ENCODE measurements at places on chromosomes 11 and 22.

DNA sequence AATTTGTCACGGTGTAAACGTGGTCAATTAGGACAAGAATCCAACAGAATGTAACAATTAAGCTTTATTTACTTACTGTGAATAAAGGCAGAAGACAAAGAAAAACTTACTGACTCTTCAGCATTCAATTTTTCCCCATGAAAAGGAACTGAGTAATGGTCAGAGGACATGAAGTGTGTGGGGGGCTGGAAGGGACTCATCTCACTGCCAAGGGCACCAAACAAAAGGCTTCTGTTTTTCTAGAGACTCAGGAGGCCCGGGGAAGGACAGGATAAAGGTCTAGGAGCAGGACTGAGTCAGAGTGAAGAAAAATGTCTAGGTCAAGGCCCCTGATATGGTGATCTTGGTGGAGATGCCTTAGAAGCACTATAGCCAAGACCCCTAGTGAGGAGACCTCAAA lies 564.2 kb upstream of the ANO5 start:
- no peak for DNase-seq

DNA sequence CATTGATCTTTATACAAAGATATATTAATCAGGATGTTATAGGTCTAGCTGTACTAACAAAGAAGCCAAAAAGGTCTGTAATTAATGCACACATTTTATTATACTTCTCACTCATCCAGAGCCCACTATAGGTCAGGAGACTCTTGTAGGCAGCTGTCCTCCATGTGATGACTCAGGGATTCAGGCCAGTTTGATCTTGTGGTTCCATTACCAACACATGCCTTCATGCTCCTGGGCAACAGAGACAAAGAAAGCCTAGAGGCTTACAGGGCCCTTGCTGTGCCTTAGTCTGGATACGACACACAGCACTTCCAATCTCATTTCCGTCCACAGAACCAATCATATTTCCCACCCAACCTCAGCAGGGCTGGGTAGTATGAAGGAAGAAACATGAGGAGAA lies 150.3 kb upstream of the NCAM1 start:
- DNase-seq: no peak

GRCh38 chr11:75024068-75024449 lies 35.3 kb downstream of the NEU3 start:
- DNase-seq: no peak

GRCh38 chr22:39475902-39476301 lies 19.1 kb downstream of the MGAT3 start:
- no peak for DNase-seq

- DNase-seq: peak; percentile 44
Observed at GRCh38 chr22:40289991-40290459, 56.3 kb upstream of the ADSL start.

- no peak for DNase-seq
Observed at GRCh38 chr11:127675581-127675980, 675.0 kb upstream of the KIRREL3 start.

DNA sequence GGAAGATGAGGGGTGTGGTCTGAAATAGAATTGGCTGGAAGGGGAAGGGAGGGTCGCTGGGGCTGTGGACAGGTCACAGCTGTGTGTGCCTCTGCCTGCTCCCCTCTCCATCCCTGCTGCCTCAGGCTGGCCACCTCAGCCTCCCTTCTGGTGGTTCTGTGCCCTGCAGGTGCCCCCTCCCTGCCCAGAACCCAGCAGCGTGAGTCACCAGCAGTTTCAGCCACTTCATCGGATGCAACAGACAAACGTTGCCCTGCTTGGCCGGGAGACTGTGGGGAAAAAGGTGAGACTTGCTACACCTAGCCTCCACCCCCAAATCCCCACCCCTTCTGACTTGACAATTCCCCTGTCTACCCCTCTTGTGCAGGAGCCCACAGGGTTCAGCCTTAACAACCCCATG lies 21.8 kb upstream of the LRRC10B start:
- no peak for DNase-seq

DNA sequence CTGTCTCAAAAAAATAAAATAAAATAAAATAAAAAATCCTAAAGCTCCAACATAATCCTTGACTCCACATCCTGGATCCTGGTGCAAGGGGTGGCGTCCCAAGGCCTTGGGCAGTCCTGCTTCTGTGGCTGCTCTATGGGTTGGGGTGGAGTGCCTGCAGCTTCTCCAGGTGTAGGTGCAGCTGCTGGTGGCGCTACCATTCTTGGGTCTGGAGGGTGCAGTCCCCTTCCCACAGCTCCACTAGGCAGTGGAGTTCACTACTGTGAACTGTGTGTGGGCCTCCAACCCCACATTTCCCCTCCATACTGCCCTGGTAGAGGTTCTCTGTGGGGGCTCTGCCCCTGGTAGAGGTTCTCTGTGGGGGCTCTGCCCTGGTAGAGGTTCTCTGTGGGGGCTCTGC lies 6.9 kb upstream of the TBC1D22A start:
- no peak for DNase-seq

DNA sequence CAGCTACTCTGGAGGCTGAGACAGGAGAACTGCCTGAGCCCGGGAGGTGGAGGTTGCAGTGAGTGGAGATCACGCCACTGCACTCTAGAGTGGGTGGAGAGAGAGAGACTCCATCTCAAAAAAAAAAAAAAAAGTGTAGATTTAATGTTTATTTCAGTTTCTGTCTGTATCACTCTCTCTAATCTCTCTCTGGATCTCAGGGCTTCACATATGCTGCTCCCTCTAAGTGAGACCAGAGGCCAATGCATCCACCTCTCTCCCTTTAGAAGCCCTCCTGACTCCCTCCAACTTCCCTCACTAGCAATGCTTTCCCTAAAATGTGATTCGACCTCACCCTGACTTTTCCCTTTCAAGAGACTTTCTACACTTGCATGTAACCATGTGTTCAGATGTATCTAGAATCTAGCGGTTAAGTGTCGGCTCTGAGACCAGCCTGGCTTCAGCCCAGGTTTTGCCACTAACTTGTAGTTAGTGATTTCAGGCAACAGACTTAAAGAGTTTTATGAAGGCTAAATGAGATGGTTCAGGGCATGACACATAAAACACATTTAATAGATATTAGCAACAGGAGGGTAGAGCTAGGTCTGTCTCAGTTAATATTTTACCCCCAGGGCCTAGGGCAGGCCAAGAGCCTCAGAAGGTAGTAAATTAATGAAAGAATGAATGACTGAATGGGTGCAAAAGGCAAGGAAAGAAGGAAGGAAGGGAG lies 364.3 kb downstream of the LARGE1 start:
- DNase-seq: no peak

GRCh38 chr11:62505440-62506091 lies 41.0 kb downstream of the AHNAK start:
- DNase-seq: no peak

- no peak for DNase-seq
Observed at GRCh38 chr22:37639771-37640590, 512 bp downstream of the SH3BP1 start.

GRCh38 chr11:83047515-83048225 lies 24.0 kb downstream of the RAB30 start:
- DNase-seq: no peak

- DNase-seq: no peak
Observed at GRCh38 chr22:45312856-45313255, 3.1 kb downstream of the FAM118A start.

GRCh38 chr11:66480117-66480938 lies at the start of gene DPP3:
TSS of gene DPP3 (plus strand) at chr11:66480434. CDS start at chr11:66482201, 1,767 bp downstream.
- peak; percentile 88 for DNase-seq

DNA sequence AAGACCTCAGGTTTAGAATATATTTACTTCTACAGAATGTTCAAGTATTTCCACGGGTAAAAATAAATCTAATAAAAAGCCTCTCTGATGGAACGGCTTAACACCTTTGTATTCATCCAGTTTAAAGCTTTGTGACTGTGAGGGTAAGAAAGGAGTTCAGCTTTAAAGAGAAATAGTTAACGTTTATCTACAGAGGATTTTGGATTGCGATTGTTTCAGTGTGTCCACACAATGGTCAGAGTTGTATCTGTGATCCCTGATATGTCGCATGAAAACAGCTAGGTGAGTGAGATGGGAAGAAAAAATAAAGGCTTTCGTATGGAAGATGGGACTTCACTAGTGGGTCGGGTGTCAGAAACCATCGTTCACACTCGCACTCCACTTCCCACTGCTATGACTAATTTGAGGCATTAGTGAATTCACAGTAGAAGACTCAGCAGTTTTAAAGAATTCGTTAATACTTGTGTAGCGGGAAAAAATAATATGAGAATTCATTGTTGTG lies 1.6 kb downstream of the APLP2 start:
- no peak for DNase-seq

- DNase-seq: no peak
Observed at GRCh38 chr11:22634897-22635629, 9.4 kb upstream of the FANCF start.

DNA sequence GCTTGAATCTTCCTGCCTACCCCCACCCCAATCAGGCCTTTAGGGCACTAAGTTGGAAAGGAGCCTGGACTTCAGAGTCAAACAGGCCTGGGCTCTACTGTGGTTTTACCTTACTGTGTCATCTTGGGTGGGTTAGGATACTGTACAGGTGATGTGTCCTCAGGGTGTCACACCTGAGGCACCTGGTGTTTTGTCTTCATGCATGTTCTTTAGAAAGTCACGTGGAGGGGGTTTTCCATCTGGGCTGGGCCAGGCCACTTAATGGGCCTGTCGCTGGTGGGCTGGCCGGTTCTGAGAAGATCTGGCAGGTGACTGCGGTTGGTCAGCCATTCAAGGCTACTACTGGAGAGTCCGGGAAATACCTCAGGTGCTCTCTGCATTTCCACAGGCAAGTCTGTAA lies 92.6 kb downstream of the SWAP70 start:
- DNase-seq: no peak

- no peak for DNase-seq
Observed at GRCh38 chr11:1988667-1989317, 8.8 kb downstream of the H19 start.

GRCh38 chr11:12497431-12497830 lies 120.1 kb downstream of the PARVA start:
- no peak for DNase-seq

DNA sequence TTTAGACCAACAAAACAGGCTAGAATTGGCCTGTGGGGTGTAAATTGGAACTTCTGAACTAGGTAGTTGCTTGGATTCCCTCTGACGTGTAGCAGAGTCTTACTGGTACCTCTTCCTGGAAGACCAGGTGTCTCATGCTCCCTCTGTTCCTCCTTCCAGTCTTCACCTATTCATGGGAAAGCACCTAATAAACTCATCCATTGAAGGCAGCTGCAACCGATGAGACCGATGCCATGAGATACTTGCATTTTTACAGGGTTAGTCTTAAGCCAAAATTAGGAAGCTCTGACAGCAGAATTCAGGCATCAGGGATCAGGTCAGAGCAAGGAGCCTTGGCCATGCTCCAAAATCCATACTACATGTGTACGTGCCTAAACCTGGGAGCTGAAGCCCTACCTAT lies 13.2 kb upstream of the HEPHL1 start:
- DNase-seq: no peak

- DNase-seq: no peak
Observed at GRCh38 chr11:130055617-130056016, 14.1 kb upstream of the APLP2 start.

DNA sequence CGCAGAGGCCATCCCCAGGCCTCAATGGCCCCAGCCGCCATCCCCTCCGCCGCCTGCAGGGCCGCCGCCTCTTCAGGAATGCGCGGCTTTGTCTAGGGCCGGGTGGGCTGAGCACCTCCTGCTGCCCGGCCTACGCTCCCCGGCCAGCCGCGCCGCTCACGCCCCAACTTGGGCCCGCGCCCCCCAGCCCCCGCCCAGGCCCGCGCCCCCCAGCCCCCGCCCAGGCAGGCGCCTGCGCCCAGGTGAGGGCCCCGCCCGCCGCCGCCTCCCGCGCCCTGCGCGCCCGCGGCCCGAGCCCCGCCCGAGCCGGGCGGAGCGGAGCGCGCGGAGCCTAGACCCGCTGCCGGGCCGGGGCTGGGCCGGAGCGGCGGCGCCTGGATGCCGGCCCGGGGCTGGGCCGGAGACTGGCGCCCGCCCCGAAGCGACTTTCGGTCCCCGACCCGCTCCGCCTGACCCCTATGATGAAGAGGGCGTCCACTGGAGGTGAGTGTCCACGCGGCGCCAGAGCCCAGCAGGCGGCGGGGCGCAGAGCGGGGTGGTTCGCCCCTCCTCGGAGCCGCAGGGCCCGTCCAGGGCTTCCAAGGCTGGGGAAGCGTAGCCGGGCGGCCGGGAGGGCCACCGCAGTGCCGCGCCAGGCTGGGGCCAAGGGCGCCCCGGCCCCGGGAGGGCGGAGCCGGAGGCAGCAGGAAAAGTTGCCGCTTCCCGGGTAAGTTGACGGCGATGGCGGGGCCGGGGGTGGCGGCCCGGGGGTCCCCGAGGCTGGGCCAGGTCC lies 34.3 kb upstream of the PRODH start:
- no peak for DNase-seq

DNA sequence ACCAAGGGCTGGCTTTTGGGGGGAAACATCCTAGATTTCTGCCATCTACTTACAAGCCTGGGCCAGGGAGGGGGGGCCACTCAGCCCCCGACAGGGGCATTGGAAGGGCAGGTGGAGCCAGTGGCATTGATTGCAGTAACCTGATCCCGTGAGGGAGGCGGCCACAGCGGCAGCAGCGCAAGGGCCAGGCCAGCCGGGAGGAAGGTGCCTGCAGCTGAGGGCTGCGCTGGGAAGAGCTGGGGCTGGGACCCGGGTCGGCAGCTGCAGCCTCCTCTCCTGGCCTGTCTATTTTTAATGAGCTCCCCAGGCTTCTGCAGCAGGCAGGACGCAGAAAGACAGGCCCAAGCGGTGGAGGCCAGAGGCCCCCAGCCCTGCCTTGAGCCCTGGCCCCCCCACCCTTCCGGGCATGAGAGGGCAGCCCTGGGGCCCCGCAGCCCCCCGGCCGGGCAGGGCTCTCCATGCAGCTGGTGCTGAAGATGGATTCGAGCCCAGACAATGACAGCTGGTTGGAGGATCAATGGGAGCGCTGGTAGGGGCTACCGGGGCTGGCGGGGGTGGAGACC lies 10.6 kb downstream of the FREY1 start:
- no peak for DNase-seq

DNA sequence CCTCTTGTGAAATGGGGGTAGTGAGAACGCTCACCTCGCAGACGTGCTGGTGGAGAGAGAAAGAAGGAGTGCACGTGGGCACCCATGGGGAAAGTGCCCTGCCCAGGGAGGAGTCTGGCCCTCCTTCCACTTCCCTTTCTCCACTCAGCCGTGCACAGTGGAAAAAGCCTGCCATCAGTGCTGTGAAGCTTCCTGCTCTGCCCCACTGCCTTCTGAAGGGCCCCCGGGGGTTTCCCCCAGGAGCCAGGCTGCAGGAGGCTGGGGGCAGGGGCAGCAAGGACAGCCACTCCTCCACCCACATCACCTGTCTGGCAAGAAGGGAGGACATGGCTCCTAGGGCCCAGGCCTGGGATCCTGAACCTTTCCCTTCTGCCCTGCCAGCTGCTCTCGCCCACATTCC lies 7.6 kb downstream of the TP53I11 start:
- no peak for DNase-seq

GRCh38 chr11:99683933-99684332 lies 663.2 kb downstream of the CNTN5 start:
- DNase-seq: no peak

Measured in stimulated activated CD4-positive, alpha-beta T cell treated with anti-CD3 and anti-CD28 coated beads, Interleukin-15, amount 100 ng/mL, for 1 hour (primary cell).